ENCODE measurements at places on chromosomes 3 and 15. TPM values are rescaled to one million over a fixed set of nuclear protein-coding genes. Genes with fewer than 3 reads are reported as not detected.

DNA sequence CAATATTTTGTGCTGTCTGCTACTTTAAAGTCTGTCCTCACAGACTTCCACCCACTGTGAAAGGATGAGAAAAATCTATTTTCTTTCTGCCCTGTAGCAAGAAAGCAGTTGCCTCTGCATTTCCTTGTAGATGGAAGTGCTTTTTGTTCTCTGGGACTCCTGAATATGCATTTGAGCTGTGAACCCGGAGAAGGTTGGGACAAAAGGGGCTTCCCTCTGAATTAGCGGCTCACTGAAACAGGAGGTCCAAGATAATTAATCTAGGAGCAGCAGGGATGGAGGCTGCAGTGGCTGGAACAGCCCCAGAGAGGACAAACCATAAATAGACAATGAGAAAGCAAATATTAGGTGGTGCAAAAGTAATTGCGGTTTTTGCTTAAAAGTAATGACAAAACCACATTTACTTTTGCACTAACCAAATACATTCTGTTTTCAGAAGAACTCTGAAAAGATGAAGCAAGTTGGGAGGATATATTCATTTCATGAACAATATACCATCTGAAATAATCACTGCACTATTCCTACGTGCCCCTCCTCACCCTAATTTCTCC, 143.4 kb upstream of the KBTBD8 start:
- DNase-seq = no peak
- H3K4me1 ChIP-seq = no peaks in the 10 kb centered on the region
- H3K36me3 ChIP-seq = no peaks in the 10 kb centered on the region
- no peaks in the 10 kb centered on the region for H3K27me3 ChIP-seq
- no peak overlapping the region for H3K4me3 ChIP-seq

Gene ACTL6A
- total RNA-seq = 43.8 TPM

DNA sequence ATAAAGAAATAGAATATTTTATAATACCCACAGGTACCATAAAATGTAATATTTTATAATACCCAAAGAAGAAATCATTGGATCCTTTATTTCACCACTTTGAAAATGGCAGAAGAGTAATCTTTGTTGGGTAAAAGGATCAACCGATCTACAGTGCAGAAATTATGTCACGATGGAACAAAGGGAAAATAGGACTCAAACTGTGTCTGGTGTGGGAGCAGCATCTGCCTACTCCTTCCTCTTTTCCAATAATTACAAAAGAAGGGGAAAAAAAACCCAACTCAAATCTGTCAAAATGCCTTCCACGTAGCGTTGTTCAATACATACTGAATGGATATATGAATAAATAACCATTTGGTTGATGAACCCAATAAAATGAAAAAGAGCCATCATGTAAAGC, 492.6 kb upstream of the TBL1XR1 start:
- no peak overlapping the region for H3K4me3 ChIP-seq
- DNase-seq = no peak
- H3K27me3 ChIP-seq = no peaks in the 10 kb centered on the region
- H3K27ac ChIP-seq = no peak overlapping the region
- no peaks in the 10 kb centered on the region for H3K36me3 ChIP-seq

- DNase-seq = no peak
- H3K4me3 ChIP-seq = no peak overlapping the region
- H3K4me1 ChIP-seq = no peaks in the 10 kb centered on the region
- no peaks in the 10 kb centered on the region for H3K27me3 ChIP-seq
These were observed 81.7 kb downstream of the CEP63 start for GRCh38 chr3:134567605-134568004.

Gene CHST13
- 3.0 TPM for total RNA-seq

All from left lung (tissue), 14 donors.